Jurkat, Clone E6-1 (cell line): ENCODE measurements at places on chromosomes 2 and 18.
A peak's percentile ranks its signal among the peaks of the same experiment; 100 is the strongest.

GRCh38 chr18:27400001-27400400 lies 214.9 kb upstream of the CHST9 start:
- DNase-seq, result no peak

- peak; percentile 2 for DNase-seq
Observed at GRCh38 chr2:22282220-22282619, 1102.8 kb upstream of the KLHL29 start.

DNA sequence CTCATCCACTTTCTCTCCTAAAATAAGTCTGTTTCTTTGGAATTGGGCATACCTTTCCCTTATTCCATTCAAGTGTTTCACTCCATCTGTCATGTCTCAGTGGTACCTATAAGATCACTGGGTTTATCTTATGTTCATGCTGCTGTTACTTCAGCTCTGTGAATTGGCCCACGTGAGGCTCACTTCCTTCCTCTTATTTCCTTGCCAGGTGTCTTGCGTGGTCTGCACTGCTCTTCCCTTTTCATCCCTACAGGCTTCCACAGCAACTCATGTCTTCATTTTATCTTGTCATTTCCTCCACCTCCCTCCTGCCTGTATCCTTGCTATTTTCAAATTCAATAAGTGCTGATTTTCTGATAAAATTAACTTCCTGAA lies 159.1 kb upstream of the ALPP start:
- peak; percentile 68 for DNase-seq

- no peak for DNase-seq
Observed at GRCh38 chr18:33584548-33585430, 6.8 kb downstream of the ASXL3 start.

DNA sequence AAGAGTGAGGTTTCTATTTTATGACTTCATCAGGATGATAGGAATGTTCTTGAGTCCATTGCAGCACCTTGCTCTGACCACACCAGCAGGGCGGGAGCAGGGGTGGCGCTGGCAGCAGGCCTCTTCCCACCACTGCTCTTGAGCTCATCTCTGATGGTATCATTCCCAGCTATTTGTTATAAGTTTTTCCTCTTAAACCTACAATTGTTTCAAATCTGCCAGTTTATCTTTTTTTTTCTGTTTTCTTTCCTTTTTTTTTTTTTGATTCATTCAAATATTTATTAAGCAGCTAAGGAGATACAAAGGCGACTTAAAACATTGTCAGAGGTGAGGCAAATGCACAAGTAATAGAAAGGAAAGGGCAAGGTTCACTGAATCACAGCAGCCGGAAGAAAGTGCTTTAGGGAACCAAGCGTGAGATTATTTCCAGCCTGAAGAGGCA lies 28.7 kb downstream of the NIFK start:
- DNase-seq, result no peak

DNA sequence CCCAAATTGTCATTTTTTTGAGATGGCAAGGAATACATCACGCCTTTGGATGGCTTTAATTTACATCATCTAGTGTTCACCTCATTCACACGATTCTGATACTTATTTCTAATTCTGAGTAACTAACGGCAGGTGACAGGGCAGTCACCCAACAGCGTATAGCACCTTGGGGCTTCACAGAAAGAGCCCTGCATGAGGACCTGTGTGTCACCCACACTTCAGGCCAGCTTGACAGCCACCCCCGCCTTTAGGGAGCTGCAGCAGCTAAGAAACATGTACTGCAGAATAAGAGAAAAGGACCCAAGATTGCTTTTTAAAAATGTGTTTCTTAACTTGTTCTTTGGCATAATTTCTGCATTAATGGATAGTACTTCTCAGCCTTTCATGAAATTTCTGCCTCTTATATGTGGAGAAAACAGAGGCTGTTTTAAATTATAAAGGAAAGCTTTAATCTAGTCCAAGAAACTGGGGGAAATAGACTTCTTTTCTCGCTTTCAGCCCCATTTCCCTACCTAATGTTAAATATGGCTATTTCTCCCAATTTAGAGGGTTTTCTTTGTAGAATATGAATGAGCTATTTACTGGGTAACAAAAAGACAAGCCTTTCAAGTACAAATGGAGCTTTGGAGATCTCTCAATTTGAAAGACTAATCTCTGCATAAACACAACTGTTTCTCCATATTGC lies 245.1 kb downstream of the LDLRAD4 start:
- DNase-seq, result no peak

GRCh38 chr2:226652369-226652768 lies 147.3 kb downstream of the IRS1 start:
- no peak for DNase-seq
